Right renal pelvis (tissue), 4 donors: ENCODE measurements at places on chromosomes 2 and 18.

DNA sequence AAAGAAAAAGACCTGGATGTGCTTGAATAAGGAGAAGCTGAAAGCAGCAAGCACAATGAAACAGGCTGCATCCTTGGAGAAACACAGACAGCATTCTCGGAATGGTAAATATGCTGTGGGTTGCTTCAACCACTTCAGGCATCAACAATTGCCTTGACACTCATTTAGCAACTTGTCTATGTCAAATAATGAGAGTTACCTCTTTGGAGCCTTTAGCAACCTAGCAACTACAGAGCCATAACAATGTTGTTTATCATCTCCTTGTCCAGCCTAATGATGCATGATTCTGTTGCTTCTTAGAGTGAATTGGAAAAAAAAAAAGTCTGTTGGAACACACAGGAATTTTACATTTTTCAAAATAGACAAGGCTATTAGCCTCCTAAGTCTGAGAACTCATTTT, 410.6 kb downstream of the PIK3C3 start:
- DNase-seq: no peak

DNA sequence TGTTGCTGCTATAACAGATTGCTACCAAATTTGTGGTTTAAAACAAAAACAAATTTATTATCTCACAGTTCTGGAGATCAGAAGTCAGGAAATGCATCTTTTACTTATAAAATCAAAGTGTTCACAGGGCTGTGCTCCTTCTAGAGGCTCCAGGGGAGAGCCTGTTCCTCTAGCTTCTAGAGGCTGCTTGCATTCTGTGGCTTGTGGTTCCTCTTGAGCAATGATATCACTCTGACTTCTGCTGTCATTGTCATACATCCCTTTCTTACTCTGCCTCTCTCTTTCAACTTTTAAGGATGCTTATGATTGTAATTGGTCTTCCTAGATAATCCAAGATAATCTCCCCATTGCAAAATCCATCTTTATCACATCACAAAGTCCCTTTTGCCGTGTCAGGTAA, 6.1 kb upstream of the DCC start:
- no peak for DNase-seq

DNA sequence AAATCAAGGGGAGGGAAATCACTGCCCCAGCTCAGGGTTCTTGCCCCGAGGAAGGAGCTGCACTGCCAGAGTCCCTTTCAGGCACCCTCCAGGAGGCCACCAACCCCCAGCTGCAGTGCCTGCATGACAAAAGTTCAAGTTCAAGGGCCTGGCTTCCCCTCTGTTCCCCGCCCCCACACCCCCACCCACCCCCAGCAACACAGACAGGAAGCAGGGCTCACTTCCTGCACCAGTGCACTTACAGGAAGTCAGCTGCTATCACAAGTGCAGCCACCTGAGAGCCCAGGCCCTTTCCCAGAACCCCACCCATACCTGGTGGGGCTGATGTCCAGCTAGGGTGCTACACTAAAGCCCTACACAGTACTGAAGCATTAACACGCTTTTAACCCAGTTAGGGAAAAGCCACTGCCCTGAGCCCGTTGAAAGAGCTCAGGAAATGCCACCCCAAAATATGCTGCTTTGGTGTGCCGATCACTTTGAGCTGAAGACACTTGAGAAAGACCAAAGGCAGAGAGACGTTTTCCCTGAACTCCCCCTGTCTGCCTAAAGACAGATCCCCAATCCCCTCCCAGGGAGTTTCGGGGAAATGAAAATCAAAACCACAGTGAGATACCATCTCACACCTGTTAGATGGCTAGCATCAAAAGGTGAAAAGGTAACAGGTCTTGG, 109.9 kb upstream of the CAB39 start:
- no peak for DNase-seq

- no peak for DNase-seq
Observed at GRCh38 chr18:35437836-35438235, 59.9 kb downstream of the INO80C start.

DNA sequence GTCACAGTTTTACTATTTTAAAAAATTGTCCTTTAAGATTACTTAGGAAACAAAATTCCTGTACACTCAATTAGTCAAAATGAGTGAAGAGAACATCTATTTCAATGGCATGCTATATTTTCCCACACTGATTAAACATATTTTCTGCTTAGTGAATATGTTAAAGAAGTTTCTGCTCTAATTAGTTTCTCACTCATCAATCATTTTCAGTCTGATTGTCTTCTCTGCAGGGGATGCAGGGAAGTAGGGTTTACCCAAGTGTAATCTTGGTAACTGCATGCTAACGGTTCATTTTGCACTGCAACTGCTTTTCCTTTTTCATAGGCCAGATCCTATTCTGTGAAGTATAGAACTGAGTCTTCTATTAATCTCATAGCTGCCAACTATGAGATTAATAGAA, 78.5 kb downstream of the ARL6IP6 start:
- DNase-seq: no peak

- no peak for DNase-seq
Observed at GRCh38 chr2:5673145-5674025, 18.8 kb upstream of the SOX11 start.

DNA sequence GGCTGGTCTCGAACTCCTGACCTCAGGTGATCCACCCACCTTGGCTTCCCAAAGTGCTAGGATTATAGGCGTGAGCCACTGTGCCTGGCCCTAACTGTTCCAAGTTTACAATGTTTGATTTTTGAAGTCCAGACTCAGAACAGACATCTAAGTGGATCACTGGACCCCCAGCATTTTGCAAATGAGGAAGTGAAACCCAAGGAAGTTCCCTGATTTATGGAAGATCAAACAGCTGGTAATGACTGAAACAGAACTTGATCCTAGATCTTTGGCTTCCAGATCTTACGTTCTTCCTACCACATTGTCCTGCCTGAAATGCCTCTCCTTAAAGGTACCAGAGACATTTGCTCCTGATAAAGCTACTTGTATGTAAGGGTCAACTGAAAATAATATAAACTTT, 58.3 kb upstream of the NCOA1 start:
- no peak for DNase-seq

GRCh38 chr2:234001380-234002160, 48.9 kb upstream of the SPP2 start:
- no peak for DNase-seq

DNA sequence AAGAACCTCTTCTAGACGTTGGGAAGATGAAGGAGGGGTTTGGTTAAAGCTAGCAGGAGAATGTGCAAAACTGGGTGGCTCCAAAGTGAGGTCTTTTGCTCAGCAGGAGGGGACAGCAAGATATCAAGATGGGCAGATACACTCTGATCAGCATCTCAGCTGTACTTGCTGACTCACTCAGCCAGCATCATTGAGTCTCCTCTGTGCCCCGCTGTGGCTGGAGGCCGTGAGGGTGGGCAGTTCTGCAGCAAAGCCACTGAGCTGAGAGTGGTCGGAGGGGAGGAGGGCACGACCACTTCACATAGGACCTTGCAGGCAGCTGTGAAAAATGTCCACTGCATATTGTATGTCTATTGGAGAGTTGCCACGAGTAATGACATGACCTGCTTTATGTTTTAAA, 152.0 kb downstream of the CAPN13 start:
- DNase-seq: no peak

GRCh38 chr18:21735452-21736015, 5.1 kb upstream of the MIB1 start:
- no peak for DNase-seq

- no peak for DNase-seq
Observed at GRCh38 chr18:66722671-66723070, 118.8 kb upstream of the CDH19 start.

GRCh38 chr18:30679285-30679930, 363.1 kb downstream of the DSC3 start:
- no peak for DNase-seq
